ENCODE measurements at places on chromosomes 1 and 21.

DNA sequence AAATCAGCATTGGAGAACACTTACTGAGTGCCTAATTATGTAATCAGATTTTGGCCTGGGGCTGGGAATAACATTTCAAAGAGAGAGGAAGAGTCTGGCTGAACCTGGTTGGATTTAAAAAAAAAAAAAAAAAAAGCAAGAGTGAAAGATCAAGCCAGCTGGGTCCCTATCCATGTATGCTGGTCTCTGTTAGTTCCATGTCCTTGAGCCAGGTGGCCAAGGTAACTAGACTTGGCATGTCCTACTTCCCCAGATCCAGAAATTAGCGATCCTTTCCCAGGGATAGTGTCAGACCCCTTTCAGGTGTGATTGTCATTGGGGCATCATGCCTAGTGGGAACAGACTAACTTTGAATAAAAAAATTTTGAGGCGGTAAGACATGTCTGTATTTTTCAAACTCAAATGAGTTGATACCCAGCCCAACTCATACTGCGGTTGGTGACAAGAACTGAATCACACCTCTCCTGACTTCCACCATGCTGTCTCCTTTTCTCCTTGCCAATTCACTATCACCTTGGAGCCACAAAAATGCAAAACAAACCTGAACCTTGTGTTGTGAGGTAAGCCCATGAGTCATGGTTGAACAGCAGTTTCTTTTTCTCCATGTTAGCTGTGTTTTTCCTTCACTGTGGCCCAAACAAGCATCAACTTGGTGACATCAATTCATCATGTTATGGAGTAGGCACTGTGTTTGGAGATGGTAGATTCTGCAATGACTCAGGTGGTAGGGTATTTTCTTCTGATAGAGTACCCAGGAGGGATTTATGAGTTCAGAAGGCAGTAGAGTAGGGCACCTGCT is 24.5 kb upstream of the PPP2R5A start:
- no peak for DNase-seq

DNA sequence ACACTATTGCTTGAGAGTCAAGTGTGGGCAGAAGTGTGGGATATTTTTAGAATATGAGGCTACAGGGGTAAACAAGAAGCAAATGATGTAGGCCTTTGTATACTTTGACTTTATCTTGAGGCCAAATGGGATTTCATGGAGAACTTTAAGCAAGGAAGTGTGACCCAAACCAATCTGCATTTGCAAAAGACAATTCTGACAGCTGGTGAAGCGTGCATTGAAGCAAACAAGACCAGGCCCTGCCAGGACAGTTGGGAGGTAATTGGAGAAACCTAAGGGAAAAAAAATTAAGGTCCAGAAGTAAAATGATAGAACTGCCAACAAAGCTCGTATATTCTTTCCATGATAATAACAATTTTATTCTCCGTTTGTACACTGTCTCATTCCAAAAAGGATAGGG is 168.3 kb downstream of the TM2D1 start:
- no peak for DNase-seq

DNA sequence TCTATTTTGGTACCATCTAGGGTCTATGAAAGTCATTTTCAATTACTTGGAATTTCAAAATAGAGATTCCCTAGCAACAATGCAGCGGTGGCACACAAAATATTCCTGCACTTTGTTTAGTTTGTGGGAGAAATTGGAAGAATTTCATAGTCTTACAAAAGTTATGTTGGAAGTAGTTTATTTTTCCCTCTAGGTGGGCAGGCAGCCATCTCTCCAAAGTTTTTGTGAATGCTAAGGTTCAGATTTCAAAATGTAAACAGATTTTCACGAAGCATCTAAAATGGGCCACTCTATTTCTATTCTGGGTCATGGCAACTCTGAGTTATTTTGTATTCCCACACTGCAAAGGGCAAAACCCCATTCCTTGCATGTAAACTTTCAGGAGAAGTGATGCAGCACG is 8.0 kb downstream of the SMCP start:
- DNase-seq = no peak

- DNase-seq = no peak
Observed at GRCh38 chr1:116674751-116675150, 7.2 kb upstream of the IGSF3 start.

GRCh38 chr1:226995365-226996332 is 55.6 kb downstream of the COQ8A start:
- no peak for DNase-seq

- no peak for DNase-seq
Observed at GRCh38 chr21:33685613-33686197, 43.4 kb downstream of the ITSN1 start.

- DNase-seq = no peak
Observed at GRCh38 chr1:87185077-87185476, 143.6 kb upstream of the LMO4 start.

DNA sequence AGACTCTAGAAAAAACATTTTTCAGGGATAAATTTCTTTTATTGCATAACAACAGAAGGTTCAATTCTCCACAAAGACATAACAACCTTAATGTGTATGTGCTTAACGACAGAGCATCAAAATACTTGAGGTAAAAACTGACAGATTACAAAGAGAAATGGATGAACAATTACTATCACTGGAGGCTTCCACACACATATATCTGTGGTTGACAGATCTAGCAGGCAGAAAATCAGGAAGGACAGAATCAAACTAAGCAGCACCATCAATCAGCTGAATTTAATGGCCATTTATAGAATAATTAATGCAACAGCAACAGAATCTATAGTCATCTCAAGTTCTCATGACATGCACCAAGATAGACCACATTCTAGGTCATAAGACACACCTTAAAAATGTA is 306.0 kb upstream of the GREM2 start:
- no peak for DNase-seq
